ENCODE measurements at places on chromosomes 11 and 22.

DNA sequence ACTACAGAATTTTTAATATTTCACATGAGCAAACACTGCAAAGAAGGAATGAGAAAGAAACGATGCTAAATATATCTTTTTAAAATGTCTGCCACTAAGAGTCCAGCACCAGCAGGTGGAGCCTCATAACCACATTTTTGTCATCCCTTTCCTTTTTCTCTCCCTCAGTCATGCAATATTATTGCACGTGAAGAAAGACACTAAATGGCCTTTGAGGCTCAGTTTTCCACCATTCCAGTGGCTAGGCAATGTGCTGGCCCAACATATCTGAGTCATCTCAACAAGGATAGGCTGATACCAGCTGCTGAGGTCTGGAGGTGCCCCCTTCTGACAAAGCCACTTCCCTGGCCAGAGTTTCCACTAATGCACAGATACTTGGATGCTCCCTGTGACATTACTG lies 1.8 kb downstream of the ALKBH8 start:
- peak; percentile 19 for DNase-seq

- DNase-seq, result peak; percentile 52
These were observed 46.7 kb upstream of the PARVA start for GRCh38 chr11:12330485-12331231.

- no peak for DNase-seq
These were observed 5.5 kb upstream of the FXYD2 start for GRCh38 chr11:117830072-117830471.

DNA sequence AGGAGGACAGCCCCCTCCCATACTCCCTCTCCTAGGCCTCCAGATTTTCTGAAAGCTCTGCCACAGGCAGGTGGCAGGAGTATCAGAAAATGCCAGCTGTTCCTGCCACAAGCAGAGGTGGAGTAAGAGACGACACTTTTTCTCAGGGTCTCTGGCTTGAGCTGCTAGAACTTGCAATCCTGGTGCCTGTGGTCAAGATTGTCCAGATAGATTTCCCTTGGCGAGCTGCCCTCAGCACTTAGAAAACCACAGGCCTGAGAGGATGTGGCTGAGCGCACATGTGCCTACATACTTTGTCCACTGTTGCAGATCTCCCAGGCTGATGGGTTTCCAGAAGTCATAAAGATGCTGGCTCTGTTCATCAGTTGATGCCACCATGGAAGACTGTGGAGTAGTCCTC lies 65.7 kb upstream of the NAV2 start:
- DNase-seq, result no peak

- no peak for DNase-seq
These were observed 10.7 kb upstream of the TBX1 start for GRCh38 chr22:19749876-19750275.

- DNase-seq, result peak; percentile 60
These were observed 29.9 kb downstream of the SYN3 start for GRCh38 chr22:33028234-33028633.

- DNase-seq, result no peak
These were observed 51.7 kb downstream of the PITPNB start for GRCh38 chr22:27867085-27867952.

DNA sequence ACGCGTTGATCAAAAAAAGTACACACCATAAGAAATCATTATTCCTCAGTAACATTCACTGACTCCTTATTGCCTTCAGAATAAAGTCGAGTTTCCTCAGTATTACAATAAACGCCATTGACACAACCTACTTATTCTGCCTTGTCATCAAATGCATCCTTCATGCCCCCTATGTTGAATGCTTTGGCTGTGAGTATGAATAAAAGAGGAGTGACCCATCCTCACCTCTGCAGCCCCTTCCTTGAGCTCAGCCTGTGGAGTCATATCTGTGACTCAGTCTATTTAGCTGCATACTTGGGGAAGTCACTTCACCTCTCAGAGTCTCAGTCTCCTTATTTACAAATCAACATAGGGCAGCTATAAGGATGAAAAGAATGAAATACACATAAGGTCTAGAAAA lies 65.1 kb downstream of the USP35 start:
- no peak for DNase-seq
